ENCODE measurements at places on chromosomes 11 and 22.
A peak's percentile ranks its signal among the peaks of the same experiment; 100 is the strongest.

DNA sequence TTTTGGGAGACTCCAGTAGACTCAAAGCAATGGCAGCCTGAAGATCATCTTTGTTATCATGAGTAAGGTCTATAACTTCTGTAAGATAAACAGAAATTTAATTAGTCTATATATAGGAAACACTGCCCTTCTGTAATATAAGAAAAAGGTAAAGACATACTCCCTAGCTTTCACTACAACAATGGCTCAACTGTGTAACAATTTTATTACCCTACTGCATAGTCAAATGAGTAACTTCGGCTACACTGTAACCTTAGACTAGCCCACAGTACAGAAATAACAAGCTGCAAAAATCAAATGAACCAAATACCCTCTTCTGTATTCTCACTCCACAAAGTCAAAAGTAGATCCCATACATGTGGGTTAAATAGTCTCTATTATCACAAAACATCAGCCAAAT lies 33.7 kb downstream of the USP28 start:
- no peak for DNase-seq

GRCh38 chr11:70397983-70398833 lies at the start of gene CTTN:
TSS of gene CTTN (plus strand) at chr11:70398529. CDS start at chr11:70407298, 8,769 bp downstream.
- peak; percentile 82 for DNase-seq

DNA sequence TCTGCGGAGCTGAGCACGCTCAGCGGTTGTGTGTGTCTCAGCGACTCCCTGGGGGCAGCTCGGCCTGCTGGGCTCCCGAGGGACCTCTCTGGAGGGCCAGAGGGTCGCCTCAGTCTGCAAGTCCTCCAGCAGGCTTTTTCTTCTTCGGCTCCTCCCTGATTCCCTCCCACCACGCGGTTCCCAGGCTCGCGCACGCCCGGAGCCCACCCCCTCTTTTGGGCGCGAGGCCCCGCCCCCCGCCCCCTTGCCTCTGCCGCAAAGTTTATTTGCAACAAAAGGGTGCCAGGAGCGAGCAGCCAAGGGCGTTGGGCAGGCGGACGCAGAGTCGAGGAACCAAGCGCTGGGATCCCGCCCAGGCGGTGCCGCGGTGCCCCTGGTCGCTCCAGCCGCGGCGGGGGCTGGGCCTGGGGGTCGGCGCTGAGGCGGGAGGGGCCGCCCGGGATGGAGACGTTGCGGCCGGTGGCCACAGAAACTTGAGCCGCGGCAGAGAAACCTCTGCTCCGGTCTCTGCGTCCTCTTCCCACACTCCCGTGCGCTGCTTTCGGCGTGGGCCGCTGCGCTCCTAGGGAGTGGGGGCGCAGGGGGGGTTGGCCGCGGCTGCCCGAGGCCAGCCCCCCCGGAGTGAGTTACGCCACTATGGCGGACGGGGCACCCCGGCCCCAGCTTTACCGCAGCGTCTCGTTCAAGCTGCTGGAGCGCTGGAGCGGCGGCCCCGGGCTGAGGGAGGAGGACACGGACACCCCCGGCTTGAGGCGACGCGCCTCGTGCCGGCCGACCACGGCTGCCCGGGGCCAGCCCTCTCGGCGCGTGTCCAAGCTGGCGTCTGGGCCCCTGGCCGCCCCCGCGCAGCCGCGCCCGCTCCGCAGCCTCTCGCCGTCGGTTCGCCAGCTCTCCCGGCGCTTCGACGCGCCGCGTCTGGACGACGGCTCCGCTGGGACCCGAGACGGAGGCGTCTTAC lies at the start of gene ARHGEF17:
TSS of gene ARHGEF17 (plus strand) at position 274 of the 958 bp plus-strand sequence. CDS start at position 637, 363 bp downstream.
- DNase-seq: peak; percentile 88

GRCh38 chr11:6733326-6734275 lies 38.2 kb downstream of the OR2AG2 start:
- DNase-seq: no peak

DNA sequence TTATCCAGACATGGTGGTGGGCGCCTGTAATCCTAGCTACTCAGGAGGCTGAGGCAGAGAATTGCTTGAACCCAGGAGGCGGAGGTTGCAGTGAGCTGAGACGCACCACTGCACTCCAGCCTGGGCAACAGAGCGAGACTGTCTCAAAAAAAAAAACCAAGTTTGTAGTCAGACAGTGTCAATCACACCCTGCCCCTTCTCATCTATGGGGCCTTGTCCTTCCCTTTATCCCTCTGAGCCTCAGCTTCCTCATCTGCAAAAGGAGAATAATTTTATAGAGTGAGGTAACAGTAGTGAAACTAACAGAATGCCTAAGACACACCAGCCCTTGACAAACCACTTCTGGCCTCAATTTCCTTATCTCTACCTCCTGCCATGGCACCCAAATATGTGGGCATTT lies 10.7 kb downstream of the BCL9L start:
- DNase-seq: no peak

GRCh38 chr11:5831196-5831829 lies 10.4 kb downstream of the OR52E6 start:
- no peak for DNase-seq

DNA sequence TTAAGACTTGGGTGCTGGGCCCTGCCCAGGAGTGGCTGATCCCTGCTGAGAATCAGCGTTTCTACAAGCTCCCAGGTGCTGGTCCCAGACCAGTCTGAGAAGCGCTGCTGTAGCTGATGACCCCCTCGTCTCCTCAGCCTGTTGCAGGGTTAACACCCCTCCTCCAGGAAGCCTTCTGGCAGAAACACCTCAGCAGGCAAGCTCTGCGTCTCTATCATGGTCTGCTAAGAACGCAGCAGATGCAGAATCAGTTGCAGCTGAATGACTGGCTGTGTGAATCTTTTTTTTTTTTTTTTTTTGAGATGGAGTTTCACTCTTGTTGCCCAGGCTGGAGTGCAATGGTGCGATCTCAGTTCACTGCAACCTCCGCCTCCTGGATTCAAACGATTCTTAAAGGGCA lies 132.5 kb downstream of the CACNA1I start:
- DNase-seq: no peak

DNA sequence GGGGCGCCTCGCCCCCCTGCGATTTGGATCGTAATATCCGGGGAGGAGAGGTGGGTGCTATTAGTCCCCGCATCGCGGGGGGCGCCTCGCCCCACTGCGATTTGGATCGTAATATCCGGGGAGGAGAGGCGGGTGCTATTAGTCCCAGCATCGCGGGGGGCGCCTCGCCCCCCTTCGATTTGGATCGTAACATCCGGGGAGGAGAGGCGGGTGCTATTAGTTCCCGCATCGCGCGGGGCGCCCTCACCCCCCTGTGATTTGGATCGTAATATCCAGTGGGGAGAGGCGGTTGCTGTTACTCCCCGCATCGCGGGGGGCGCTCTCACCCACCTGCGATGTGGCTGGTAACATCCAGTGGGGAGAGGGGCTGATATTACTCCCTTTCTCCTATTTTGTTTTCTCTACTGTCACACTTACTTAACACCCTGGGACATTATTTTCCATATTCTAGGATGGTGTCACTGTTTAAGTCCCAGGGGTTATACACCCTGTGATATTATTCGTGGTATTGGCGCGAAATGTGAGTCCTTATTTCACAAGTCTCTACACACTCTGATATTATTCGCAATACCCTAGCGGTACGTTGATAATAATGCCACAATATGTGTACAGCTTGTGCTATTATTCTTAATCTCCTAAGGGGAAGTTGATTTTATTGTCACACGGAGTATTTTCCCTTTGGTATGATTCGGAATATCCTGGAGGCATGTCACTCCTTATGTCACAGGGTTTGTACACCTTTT lies 57.8 kb upstream of the ALDH3B2 start:
- DNase-seq: peak; percentile 0

DNA sequence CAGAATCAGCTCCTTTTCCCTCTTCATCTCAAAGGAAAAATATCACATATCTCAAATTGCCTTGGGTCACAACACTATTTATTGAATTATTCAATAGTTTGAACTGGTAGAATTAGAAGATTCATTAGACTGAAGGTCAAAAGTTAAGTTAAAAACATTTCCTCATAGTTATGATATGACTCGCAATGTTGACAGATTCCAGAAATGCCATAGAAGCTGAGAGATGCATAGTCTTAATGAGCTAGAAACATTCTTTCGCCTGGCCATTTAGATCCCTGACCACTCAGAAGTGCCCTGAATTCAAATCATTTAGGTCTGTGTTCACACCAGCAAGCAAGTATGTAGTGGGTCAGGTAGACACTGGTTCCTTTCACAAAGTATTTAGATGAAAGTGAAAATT lies 44.4 kb downstream of the FAT3 start:
- peak; percentile 86 for DNase-seq

GRCh38 chr11:74320538-74320937 lies 9.1 kb upstream of the P4HA3 start:
- peak; percentile 30 for DNase-seq

GRCh38 chr22:35421121-35421520 lies 21.2 kb downstream of the MCM5 start:
- DNase-seq: no peak
